Stimulated activated CD8-positive, alpha-beta memory T cell treated with anti-CD3 and anti-CD28 coated beads, Interleukin-4, amount 100 ng/mL, for 4 hours (primary cell): ENCODE measurements at places on chromosomes 3 and 15.
A peak's percentile ranks its signal among the peaks of the same experiment; 100 is the strongest.

GRCh38 chr3:74539876-74540275 is 74.6 kb downstream of the CNTN3 start:
- no peak for DNase-seq

DNA sequence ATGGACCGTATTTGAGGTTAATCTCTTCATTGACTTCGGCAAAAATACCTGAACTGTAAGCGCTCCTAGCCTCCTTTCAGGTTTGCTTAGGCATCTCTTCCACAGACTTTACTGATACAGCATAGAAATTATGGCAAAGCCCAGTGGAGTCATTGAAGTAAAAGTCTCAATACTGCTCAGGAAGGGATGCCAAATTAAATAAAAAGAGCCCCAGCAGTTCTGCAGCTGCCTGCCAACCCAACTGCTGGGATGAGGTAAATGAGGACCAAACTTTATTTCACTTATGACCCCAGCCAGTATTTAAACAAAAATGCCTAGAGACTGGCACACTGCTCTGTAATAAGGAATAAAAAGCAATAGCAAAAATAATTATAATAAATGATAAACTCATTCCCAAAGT is 65.4 kb downstream of the IQCH start:
- DNase-seq = no peak

GRCh38 chr3:64743156-64743886 is 55.5 kb upstream of the ADAMTS9 start:
- DNase-seq = no peak

GRCh38 chr15:32828507-32829186 is 110.8 kb downstream of the GREM1 start:
- DNase-seq = no peak

DNA sequence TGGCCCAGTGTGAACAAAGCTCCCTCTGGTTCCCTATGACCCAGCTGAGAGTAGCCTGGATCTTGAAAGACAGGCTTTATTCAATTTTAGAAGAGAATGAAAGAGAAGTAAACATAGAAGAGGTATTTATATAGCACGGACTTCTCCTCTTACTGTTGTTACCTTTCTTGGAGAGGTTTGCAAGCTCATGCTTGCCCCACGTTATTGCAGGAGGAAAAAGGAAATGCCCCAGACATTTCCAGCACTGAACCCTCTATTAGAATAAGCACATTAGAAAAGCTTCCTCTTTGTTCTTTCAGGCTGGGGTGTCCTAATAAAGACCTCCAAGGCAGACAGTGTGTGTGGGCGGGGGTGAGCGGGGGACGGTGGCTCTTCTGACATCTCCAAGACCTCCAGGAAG is 98.7 kb upstream of the AGBL1 start:
- no peak for DNase-seq

DNA sequence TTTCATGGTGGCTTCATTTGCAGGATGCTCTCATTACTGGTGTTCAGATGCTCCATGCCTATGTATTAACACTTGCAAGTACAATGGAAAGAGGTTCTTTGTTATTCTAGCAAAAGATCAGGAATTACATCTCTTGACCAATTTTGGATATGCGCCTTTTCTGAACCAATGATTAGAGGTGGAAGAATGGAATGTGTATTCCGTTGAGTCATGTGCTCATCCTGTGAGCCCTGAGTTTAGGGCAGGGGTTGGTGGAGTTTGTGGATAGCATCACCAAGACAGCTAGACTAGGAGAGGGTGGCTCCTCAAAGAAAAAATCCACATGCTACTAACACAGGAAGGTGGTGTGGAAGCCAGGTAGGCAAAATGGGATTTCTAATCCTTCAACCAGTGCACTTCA is 80.7 kb upstream of the SLC25A26 start:
- no peak for DNase-seq

DNA sequence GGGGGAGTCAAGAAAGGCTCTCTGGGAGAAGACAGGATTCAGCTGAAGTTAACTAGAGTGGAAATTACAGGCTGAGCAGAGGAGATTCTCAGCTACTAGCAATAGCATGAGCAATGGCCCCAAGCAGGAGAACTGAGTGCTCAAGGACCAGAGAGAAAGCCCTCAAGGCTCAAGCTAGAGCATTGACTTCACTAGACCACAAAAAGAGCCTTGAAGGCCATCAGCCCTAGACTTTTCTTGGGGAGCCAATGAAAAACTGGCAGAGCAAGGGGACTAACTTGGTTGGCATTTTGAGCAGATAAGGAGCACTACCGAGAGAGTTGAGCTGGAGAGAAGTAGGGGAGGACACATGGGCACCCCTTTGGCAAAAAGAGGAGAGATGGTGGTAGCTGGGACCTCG is 277.6 kb downstream of the FEZF2 start:
- no peak for DNase-seq

GRCh38 chr15:76393614-76394013 is 57.0 kb downstream of the ISL2 start:
- DNase-seq = no peak

GRCh38 chr3:14467814-14468620 is 65.6 kb downstream of the SLC6A6 start:
- DNase-seq = no peak

DNA sequence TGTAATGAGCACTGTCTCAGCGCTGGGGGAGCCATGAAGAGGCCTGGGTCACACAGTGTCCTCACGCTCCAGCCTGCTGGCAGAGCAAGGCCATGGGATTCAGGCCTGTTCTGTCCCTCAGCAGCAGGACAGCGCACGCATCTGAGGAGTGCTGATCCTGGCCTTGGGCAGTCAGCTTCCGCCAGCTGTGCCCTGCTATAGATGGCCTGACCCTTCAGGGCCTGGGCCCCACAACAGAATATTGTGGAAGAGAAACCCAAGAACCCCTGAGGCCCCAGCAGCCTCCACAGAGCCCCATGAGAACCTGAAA is 78.6 kb downstream of the SRGAP3 start:
- DNase-seq = no peak

- no peak for DNase-seq
These were observed 22.4 kb downstream of the SLMAP start for GRCh38 chr3:57778494-57778893.

DNA sequence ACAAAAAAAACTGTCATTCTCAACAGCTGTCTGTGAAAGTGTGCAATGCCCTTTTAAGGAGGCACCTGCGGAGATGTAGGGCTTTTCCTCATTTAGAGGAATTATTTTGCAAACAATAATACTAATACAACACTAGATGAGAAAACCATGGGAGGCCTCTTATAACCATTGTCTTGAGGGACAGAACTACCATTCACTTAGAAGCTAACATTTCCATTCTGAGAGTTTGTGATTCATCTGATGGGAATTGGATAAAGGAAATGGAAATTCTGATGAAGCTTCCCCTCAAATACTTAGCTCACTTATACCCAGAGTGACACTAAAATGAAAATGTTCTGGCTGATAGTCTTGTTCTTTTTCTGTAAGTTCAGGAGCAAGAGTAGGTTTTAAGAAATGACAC is 147.7 kb downstream of the CADPS start:
- DNase-seq = no peak

DNA sequence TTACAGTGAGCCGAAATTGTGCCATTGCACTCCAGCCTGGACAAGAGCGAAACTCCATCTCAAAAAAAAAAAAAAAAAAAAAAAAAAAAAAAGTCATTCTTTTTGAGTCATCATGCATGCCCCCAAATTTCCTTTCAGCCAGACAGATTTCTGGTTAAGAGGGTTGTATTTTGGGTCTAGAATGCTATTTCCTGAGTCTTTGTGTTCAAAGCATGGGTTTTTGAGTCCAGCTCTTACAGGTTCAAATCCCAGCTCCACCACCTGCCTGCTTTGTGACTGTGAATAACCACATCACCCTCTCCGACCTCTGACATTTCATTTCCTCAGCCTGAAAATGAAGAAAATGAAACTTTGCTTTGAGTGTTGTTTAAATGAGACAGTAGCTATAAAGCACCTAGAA is 9.3 kb upstream of the C15orf61 start:
- no peak for DNase-seq

- DNase-seq = no peak
These were observed 2.6 kb downstream of the FAM43A start for GRCh38 chr3:194688200-194688740.

GRCh38 chr3:134029734-134030378 is at the start of gene SLCO2A1:
Gene SLCO2A1 (minus strand): TSS chr3:134029925. CDS start chr3:134029802, 123 bp downstream.
- DNase-seq = no peak

- no peak for DNase-seq
These were observed 134.8 kb downstream of the AKAP13 start for GRCh38 chr15:85515212-85515611.

- no peak for DNase-seq
These were observed 44.2 kb upstream of the STT3B start for GRCh38 chr3:31488475-31489017.

- DNase-seq = no peak
These were observed 3.2 kb upstream of the SENP2 start for GRCh38 chr3:185582871-185583270.

DNA sequence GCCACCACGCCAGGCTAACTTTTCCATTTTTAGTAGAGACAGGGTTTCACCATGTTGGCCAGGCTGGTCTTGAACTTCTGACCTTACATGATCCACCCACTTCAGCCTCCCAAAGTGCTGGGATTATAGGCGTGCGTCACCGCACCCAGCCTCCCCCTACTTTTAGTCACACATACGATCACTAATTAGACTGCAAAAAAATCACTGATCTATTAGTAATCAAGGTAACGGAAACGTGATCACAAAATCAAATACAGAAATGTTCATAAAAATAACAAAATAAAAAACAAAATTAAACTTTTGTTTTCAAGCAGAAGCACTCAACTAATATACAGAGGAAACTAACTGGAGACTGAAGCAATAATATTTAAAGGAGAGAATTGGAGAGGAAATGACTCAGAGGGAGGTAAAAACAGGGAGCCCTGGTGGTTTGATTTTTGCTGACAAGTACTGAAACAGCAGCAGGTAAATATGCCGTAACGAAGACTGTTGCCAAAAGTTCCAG is 4.6 kb downstream of the WDR53 start:
- no peak for DNase-seq

DNA sequence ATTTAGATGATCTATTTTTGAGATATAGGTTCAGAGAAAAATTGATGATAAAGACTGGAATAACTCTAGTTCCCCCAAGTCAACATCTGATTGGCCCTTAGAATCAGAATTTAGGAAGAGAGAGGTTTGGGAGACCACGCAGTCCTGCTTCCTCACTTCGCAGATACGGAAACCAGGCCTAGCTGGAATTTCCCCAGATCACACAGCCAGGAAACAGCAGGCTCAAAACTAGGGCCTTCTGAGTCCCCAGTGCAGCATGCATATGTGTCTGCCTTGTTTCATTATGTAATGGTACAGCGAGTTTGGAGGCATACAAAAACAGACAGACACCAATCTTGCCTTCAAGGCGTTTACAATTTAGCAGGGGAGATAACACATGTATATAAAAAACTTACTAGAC is 177.1 kb upstream of the ICE2 start:
- DNase-seq = no peak

GRCh38 chr3:127853681-127854080 is 31.4 kb upstream of the MGLL start:
- DNase-seq = no peak

DNA sequence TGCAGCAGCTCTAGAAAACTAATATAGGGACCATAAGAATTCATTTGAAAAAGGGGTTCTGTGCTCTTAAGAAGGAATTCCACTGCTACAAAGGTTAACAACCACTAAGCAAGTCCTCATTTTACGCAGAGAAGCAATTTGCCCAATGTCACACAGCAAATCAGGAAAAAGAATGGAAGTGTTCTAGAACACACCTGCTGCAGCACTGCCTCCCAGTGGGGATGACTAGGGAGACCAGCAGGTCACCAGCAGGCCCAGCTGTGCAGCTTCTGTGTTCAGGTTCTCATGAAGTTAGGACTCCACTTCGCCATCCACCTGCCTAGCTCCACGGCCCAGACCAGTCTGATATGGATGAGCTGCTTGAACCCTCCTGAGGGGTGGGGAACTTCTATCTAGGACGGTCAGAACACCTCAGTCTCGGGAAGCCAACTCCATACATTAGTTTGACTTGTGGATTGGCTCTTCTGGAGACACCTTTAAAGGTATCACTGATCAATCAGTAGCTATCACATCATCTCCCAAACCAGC is 18.6 kb downstream of the POMGNT2 start:
- no peak for DNase-seq

DNA sequence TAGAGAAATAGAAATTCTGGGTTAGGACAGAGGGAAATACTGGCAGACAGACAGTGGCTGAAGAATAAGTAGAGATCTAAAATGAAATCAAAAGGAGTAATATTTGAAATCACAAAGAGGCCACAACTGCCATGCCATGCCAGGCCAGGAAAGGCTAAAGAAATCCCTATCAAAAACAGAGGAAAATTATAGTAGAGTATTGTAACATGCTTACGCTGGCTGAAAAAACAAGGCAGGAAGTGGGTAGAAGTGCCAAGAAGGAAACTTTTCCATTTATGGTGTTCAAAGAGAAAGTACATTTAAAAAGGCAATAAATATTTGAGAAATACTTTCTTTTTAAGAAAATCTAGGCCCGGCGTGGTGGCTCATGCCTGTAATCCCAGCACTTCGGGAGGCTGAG is 415.7 kb downstream of the PLCL2 start:
- no peak for DNase-seq

DNA sequence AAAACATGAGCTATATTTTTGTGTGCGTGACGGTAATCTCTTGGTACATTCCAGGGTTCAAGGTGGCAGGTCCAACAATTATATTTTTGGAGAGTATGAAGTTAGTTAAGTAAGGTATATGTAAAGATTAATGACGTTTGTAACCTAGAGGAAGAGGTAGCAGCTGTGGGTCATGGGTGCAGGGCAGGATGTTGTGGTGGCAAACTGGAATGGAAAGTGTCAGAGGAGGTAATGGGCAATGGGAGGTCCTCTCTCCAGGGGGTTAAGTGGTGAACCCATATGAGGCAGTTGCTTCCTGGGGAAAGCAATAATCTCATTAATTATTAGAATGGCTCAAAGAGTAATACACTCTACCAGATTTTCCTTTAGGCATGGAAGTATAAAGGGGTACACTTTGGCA is 1.0 kb upstream of the CD200R1L start:
- peak; percentile 16 for DNase-seq

DNA sequence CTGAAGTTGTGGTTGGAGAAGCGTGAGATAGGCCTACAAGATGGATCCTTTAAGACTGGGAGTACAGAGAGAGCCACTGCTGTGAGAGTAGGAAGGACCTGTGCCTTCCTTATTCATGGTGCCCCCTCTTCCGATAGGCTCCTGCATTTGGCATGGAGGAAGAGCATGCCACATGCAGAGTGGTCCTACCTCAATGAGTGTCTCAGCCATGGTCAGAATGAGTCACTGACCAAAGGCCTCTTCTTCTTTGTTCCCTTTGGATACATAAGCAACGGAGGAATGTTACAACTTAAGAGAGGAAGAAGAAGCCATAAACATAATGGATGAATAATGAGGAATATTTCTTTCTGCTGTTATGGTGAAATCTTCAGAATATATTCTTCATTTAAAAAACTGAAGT is 681.2 kb upstream of the GRM7 start:
- no peak for DNase-seq

GRCh38 chr15:40941068-40941527 is 12.0 kb downstream of the DLL4 start:
- DNase-seq = no peak

DNA sequence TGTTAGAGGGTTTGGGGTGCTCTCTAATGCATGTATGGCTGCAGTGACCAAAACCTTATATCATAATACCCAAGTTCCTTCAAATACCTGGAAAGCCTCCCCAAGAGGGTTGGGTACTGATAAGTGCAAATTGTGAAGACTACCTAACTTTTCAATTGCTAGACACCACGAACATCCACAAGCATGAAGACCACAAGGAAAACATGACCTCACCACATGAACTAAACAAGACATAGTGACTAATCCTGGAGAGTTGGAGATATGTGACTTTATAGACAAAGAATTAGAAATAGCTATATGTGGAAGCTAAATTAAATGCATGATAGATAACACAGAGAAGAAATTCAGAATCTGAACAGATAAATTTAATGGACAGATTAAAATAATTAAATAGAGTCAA is 23.9 kb upstream of the AADACL2 start:
- no peak for DNase-seq
